NCI-H2107 (cell line): ENCODE measurements at places on chromosomes 5 and 9.

- no peak for DNase-seq
Measured at GRCh38 chr5:123518111-123518510, 6.1 kb downstream of the CSNK1G3 start.

GRCh38 chr5:76202182-76202581 lies 119.0 kb downstream of the SV2C start:
- DNase-seq = no peak

DNA sequence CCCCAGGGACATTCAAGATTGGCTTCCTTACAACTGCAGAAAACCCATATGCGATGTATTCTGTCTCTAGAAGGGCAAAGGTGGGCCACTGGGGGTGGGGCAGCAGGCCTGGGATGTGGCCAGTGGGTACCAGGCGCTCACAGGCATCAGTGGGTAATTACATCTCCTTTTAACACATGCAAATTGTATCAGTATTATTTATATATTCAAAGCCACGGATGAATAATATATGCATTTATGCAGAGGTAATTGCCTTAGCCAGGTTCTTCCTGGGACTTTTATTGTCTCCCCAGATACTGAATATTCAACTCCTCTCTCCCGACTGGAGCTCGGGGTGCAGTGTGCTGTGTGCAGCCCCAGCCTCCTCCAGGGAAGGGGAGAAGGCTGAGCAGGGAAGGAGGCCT lies 109.4 kb upstream of the MVB12B start:
- DNase-seq = no peak

GRCh38 chr5:77906806-77907205 lies 130.7 kb upstream of the TBCA start:
- no peak for DNase-seq

GRCh38 chr5:1543398-1544293 lies 19.9 kb upstream of the LPCAT1 start:
- no peak for DNase-seq

- no peak for DNase-seq
Measured at GRCh38 chr9:137619240-137620047, 639 bp downstream of the EHMT1 start.

GRCh38 chr9:84932915-84933527 lies 263.5 kb downstream of the NTRK2 start:
- DNase-seq = no peak

- no peak for DNase-seq
Measured at GRCh38 chr9:116646661-116647514, 40.2 kb upstream of the TRIM32 start.

- DNase-seq = no peak
Measured at GRCh38 chr5:135964670-135965320, 10.0 kb upstream of the LECT2 start.

DNA sequence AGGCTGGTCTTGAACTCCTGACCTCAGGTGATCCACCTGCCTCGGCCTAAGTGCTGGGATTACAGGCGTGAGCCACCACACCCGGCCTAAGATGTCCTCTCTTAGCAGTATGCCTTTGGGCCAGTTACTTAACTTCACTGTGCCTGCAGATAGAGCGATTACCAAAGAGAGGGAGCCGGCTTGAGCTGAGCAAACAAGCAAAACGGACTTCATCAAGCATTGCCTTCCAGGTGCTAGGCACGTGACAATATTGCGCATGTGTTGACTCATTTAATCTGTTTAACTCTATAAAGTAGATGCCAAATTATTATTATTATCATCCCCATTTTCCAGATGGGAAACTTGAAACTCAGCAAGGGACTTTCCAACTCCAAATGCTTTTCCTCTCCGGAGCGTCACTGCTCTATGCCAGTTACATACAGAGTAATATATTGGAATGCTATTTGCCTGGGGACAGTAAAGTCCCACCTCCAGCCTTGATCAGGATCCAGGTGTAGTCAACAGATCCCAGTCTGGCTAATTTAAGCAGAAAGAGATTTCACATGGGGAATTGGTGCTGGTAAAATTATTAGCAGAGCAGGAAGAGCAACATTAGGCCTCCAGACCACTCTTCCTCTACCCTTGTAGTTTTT lies 5.6 kb upstream of the C9orf152 start:
- no peak for DNase-seq

DNA sequence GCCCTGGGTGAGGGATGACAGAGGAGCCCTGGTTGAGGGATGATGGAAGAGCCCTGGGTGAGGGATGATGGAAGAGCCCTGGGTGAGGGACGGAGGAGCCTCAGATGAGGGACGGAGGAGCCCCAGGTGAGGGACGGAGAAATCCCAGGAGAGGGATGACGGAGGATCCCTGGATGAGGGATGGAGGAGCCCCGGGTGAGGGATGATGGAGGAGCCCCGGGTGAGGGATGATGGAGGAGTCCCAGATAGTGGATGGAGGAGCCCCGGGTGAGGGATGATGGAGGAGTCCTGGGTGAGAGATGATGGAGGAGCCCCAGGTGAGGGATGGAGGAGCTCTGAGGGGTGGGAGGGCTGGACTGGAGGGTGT lies 10.9 kb downstream of the PHF2 start:
- DNase-seq = no peak

DNA sequence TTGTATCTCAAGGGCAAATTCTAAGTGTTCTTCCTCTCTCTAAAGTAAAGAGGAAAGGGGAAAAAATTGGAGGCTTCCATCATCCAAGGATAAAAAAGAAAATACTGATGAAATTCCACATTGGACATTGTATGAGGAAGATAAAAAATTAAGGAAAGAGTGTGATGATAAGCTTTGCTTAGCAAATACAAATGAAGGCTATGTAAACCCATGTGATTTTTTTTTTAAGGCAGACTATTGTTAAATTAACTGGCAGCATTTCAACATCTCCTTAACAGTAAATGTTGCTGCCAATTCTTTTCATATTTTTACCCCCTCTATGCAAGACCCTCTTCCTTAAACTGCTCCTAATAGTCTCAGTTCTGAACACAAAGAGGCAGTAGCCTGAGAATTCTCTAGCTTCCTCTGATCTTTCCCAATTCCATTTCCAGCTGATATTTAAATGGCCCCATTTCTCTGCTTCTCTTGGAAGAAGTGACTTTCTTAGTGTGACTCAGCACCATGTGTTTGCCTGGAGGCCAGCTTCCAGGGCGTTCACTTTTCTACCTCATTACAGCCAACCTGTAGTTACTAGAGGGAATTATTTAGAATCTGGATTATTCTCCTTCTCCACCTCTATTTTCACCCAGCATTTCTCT lies 159.7 kb downstream of the TLE1 start:
- DNase-seq = no peak

DNA sequence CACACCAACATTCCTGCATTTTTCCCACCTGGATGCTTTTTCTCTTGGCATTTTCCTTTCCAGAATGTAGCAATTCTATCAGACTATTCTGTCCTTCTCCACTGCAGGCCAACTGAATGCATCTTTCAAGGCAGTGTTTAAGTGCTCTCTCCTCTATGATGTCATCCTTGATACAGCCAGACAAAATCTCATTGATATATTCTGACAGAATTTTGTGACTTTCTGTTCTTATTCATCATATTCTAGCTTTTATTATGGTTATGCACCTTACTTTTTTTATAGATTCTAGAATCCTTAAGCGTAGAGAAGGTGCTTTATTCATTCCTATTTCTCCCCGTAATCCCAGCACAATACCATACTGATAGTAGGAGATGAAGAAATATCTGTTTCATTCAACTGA lies 355.5 kb upstream of the CCNH start:
- DNase-seq = no peak

- no peak for DNase-seq
Measured at GRCh38 chr5:173862047-173862477, 26.1 kb upstream of the CPEB4 start.

- DNase-seq = no peak
Measured at GRCh38 chr5:173090639-173091038, 34.5 kb downstream of the CREBRF start.

- DNase-seq = no peak
Measured at GRCh38 chr5:69531406-69531801, 28.6 kb upstream of the GTF2H2C start.

- DNase-seq = no peak
Measured at GRCh38 chr9:70043285-70043684, 363 bp upstream of the MAMDC2 start.

- no peak for DNase-seq
Measured at GRCh38 chr5:50595199-50595598, 71.2 kb upstream of the PARP8 start.

DNA sequence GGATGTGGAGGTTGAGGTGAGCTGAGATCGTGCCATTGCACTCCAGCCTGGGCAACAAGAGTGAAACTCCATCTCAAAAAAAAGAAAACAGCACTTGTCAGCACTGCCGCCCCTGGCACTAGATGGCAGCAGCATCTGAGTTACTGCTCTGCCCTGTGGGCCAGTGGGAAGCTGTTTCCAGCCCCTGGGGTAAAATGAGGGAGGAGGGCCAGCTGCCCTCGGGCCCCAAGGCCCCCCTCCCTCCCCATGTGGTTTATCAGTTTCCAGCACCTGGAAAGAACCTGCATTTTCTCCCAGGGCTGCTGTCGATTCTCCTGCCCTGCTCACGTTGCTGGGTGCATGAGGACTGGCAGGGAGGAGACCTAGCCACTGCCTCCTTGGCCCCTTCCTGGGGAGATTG lies 13.2 kb upstream of the CEL start:
- no peak for DNase-seq

DNA sequence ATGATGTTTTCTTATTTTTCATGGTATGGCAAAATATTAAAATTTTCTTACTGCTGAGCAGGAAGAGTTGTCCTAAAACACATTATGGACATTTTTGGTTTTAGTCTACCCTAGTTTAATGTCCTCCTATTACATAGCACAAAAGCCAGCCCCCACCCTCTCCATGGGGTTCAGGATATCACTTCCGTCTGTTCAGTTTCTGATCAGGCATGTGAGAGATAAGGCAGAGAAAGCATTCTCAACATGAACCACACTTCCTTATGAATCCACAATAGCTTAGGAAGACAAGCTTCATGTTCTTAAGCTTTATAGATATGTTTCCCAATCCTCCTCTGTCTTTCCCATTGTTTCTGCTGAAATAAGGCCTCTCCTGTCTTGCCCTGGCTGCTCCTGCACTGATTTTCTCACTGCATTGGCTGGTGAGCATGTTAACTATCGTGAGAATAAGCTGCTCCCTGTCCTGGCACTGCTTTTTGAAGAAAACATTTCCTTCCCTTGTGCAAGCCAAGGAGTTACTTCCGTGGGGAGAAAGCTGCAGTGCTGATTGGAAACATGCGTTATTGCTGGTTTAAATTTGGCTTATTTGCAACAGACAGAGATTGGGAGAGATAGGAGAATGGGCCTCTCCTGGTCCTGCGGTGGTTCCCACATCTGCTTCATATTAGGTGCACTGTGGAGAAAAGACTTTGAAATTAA lies 260.3 kb upstream of the RPS23 start:
- DNase-seq = no peak

- DNase-seq = no peak
Measured at GRCh38 chr9:19171271-19171670, 44.0 kb upstream of the PLIN2 start.

DNA sequence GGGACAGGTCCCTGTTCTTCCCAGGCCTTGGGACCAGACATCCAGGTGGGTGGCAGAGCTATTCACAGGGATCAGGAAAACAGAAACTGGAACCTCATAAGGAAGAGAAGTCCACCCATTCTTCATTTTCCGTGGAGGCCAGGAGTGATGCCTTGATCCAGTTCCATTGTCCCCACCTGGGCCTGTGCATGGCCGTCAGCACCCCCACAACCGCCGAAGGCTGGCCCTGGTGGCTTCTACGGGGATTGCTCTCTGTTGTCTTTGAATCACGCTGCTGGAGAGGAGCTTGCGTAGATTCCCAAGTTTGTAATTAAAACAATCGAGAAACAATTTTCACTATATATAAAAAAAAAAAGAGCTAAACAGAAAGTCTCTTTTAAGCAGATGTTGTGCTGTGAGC lies 134.4 kb downstream of the MVB12B start:
- no peak for DNase-seq

DNA sequence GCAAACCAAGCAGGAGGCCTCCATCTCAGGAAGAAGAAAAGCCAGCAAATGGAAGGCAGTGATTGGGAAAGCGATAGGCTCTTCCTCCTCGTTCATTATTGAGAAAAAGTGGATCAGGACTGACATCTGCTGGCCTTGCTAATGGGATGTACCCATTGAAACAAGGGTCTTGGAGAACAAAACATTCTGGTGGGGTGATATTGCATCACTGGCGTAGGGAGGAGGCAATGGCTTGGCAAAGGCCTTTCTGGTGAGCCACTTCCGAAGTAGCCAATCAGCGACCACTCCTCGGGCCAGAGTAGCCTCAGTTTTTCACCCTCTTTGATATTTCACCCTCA lies 86.7 kb upstream of the NFIB start:
- DNase-seq = no peak

DNA sequence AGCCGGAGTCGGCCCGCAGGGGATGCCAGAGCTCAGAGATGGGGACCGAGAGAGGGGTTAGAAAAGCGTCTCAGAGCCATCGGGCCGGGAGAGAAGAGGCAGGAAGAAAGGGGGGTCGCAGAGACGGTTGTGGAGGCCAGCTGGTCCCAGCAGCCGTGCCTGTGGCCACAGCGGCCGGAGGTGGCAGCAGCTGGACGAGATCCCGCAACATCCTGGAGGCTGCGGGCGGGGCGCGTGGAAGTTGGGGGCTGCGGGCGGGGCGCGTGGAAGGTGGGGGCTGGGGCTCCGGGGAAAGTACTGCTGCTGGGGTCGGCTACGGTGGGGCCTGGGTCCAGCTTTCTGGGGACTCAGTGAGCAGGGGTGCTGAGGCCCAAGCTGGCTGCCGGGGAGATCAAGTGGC lies 34.4 kb upstream of the EGFL7 start:
- DNase-seq = no peak

DNA sequence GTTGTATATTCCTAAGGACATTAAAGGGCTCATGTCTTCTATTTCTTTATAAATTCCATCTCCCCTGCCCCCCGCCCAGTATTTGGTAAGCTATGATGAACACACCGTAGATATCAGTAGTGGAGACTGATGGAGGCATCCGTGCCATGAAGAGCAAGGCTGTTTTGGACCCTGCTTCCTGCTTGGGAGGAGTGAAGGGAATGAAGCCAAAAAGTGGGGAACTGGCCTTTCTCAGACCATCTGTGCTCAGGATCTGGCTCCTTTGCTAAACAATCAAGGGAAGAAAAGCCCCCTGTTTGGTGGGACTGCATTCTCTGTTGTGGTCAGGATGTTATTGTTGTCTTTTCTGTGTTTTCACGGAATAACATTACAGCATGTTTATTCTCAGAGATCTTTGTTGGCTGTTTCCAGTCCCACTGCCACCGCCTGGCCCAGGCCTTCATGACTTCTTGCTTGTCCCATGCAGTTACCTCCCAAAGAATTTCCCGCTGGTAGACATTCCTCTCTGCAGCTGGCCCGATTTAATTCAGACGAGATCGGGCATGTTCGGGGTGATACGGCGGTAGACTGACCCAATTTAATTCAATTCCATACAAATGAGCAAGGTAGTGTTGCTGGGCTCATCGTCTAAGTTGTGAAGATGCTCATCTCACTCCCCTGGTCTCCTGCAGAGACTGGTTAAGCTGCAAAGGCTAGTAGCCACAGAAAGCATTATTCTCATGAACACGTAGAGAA lies 31.4 kb upstream of the ANKH start:
- no peak for DNase-seq
